Bone marrow (tissue), 2 donors: ENCODE measurements at places on chromosomes 11 and 22.

DNA sequence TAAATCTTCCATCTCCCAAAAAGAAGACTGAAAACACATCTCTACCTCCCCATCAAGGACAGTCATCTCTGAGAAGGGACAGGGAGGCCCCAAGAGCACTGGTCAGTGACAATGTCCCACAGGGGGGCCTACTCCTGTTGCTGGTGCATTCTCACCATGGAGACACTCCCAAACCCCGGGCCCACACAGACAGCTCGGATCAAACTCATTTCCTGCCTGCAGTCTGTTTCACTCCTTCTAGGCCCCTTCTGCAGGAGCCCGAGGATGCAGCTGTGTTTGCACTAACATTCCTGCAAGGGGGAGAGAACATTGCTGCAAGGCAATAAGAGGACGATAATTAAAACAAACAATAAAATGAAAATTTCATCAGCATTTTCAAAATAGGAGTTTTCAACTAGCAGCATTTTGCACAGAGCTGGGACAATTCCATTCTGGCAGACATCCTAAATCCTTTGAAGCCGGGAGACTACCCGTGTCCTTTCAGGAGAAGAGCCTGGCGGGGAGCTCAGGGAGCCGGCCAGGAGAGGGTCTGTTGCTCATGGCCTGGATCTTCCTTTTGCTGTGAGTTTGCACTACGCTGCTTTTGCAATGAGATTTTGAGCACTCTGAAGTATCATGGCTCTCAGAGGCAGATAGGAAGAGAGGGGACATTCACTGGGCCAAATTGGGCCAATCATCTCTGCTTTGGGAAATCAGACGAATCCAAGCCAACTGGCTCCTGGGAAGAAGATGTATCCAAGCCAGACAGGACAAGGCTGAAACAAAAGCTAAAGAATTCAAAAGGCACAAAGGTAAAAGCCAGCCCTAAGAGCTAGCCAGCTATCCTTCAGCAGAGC lies 33.2 kb downstream of the SPATA19 start:
- no peak for DNase-seq

GRCh38 chr11:58503361-58503856 lies 4.5 kb downstream of the OR5B21 start:
- no peak for DNase-seq

- no peak for DNase-seq
These were observed 105.1 kb downstream of the HIPK3 start for GRCh38 chr11:33362051-33362910.

DNA sequence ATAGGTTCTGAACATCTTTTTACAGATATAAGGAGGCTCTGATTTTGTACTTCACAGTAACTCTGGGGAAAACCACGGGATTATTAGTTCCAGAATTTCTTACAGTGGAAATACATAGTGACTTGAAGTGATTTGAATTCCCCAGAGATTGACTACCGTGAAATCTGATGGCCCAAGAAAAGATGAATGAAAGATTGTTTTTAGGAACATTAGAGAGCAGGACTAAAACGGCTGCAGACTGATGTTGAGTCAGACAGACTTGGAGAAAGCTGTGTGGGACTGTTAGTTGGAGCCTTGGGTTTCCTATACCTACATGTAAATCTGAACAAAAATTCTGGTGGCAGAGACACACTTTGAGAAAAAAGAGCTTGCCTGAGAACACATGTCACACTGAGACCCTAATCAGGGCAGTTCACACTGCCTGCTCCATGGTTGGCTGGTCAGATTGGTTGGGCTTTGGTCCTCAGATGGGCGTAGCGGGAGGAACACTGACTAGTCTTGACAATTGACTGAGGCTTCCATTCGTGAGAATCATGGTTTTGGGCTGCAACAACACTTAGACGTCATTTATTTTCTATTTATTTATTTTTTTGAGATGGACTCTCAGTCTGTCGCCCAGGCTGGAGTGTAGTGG lies 6.8 kb downstream of the PPP6R3 start:
- no peak for DNase-seq

GRCh38 chr11:61593151-61593550 lies 12.3 kb upstream of the SYT7 start:
- DNase-seq, result no peak

- DNase-seq, result no peak
These were observed 983 bp downstream of the EHF start for GRCh38 chr11:34621876-34622275.

DNA sequence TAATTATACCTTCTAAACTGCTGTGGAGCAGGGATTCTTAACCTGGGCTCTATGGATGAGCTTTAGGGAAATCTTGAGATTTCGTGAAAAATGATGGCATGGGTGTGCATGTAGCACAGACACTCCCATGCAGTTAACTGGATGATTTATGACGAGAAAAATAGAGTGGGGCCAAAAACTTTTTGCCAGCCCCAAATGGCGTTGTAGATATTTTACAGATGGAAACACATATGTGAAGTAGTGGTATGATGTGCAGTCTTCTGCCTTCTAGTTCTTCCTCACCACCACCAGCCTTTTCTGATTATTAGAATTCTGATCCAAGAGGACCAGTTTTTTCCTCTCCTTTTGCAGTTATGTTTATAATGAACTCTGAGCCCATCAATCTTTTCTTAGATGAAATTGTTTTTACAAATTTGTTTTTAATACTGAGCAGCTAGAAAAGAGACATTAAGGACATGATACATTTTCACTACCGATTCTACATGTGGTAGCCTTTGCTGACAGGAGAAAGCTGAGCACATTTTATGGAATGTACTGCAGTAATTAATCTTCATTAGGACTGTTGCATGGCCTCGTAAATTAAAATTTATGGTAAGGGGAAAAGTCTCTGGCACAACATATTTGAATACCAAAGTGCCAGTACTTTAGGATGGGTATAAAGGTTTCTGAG lies 261.4 kb downstream of the DDX10 start:
- no peak for DNase-seq

GRCh38 chr11:35748644-35749043 lies 86.1 kb downstream of the TRIM44 start:
- no peak for DNase-seq

DNA sequence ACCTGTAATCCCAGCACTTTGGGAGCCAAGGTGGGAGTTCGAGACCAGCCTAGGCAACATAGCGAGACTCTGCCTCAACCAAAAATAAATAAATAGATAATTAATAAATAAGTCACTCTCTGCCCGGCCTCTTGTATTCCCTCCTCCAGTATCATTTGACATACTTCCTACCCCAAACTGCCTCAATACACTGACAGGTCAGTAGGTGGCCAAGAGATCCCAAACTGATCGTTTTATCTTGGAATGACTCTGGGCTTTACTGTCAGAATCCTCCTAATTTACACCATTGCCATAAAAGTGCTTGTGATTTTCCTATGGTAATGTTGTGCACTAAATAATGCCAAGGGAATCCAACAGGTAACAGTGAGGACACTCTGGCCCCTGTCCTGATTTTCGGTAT lies 94.2 kb downstream of the PDHX start:
- DNase-seq, result no peak

- DNase-seq, result no peak
These were observed 113.6 kb downstream of the KCNQ1OT1 start for GRCh38 chr11:2586087-2586792.

GRCh38 chr11:129960216-129961214 lies 42.1 kb downstream of the PRDM10 start:
- no peak for DNase-seq

DNA sequence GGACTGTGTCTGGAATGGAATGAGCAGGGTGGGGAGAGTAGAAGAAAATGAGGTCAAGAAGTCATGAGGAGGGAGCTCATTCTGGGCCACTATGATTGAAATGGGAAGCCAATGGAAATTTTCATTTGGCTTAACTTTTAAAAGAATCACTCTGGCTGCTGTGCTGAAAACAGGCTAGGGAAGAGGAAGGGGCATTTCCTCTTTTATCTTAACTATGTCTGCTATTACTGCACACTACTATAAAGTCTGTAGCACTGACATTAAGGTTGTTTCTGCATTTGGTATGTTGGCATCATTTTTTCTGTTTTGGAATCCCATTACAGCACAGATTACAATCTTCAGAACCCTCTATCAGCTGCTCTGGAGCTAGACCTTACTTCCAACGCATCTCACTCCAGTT lies 8.2 kb downstream of the PATL1 start:
- DNase-seq, result peak; percentile 8

GRCh38 chr11:9726321-9727022 lies 62.6 kb downstream of the SWAP70 start:
- DNase-seq, result no peak

- no peak for DNase-seq
These were observed 5.4 kb upstream of the TMEM86A start for GRCh38 chr11:18692941-18693760.

GRCh38 chr11:101612481-101612880 lies 28.7 kb upstream of the TRPC6 start:
- DNase-seq, result no peak

- no peak for DNase-seq
These were observed 47.8 kb downstream of the TRAF6 start for GRCh38 chr11:36462321-36462720.

GRCh38 chr22:19746726-19747125 lies 13.9 kb upstream of the TBX1 start:
- DNase-seq, result no peak

DNA sequence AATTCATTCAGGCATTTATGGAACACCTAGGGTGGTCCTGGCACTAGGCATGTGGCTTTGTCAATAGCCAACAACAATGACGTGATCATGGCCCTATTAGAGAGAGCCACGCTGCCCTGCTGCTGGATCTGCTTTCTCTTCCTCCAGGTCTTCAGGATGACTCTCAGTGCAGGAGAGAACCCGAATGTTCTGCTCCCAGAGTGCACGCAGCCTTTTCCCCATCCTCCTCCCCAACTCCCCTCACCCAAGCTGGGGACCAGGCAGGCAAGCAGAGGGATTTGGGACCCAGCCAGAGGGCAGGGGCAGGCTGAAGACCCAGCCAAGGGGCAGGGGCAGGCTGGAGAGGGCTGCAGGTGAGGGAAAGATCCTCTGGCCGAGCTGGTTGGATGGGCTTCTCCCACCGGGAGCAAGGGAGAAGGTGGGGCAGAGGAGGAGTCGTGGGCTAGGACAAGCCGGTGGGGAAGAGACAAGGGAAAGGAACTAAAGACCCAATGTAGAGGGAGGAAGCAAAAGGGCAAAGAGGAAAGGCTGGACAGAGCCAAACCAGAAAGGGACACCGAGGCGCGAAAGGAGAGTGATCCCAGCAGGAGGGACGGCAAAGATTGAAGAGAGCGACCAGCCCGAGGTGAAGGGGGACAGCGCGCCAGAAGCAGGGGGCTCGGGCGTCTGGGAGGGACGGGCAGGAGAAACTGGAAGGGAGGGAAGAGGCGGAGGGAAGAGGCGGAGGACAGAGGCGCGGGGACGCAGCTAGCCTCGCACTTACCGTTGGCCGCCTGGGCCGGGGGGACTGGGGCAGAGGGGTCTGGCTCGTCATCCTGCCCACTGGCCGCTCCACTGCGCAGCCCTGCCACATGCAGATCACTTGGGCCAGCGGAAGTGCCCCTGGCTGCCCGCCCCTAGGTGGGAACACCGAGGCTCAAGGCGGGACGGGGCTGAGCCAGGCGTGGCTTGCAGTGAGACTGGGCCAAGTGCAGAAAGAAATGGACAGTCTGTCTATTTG lies at the start of gene KCTD14:
KCTD14 (minus strand) TSS at position 880 of the 1,000 bp plus-strand sequence; CDS start at position 853, 27 bp downstream.
- no peak for DNase-seq
